ENCODE measurements at places on chromosomes 7 and 10.

GRCh38 chr10:50216894-50217293 lies 34.4 kb downstream of the ASAH2 start:
- DNase-seq: no peak

DNA sequence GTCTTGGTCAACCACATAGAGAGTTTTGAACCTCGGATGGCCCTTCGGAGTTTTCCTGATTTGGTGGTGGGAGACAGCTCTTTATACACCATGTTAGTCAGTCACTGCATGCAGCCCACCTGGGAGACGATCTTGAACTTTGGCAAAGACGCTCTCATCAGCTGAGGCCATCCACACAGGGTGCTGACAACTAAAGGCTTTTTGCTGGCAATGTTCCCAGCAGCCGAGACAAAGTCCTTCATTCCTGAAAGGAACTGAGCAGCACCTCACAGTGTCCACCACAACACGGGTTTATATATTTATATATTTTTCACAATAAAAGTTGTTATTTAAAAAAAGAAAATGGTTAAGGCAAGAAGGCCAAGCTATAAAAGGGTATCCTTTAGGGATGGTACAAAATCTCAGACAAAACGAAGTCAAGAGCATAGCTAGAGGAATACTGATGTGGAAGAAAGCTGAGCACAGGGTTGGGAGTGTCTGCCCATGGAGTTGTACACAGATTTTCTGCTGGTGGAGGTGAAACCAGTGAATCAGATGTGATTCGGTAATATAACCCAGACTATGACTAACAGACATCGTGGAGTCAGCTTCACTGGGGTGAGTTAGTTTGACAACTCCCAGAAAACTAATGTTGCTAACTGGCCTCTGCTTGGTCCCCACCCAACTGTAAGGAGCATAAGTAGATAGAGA lies 27.4 kb upstream of the CAPZA2 start:
- DNase-seq: no peak

GRCh38 chr7:32256376-32256775 lies 186.2 kb upstream of the PDE1C start:
- DNase-seq: no peak

DNA sequence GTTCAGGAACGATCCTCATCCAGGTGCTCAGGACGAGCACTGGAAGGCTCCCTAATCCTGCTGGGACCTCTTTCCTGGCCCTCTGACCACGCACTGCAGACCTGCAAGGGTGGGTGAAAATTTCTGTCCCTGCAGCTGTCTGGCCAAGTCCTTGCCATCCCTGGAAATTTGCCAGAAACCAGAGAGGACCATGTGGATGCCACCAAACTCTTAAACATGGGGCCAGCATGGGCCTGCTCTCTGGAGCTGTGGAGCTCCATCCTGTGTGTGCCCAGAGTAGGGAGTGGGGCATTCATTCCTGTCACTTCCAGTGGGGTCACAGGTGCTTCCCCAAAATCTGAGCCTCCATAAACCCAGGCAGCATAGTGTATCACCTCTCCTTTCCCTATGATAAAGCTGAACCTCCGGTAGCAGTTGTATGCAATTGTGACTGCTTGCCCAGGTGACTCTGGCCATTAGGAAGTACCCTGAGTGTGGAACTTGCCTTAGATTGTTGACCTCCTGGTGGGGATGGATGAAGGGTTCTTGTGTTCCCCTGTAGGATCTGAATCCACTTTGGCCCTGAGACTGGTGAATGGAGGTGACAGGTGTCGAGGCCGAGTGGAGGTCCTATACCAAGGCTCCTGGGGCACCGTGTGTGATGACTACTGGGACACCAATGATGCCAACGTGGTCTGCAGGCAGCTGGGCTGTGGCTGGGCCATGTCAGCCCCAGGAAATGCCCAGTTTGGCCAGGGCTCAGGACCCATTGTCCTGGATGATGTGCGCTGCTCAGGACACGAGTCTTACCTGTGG lies 57.1 kb downstream of the DMBT1 start:
- DNase-seq: no peak

- no peak for DNase-seq
These were observed 677 bp downstream of the SKAP2 start for GRCh38 chr7:26863518-26864308.

Data from AG04449 (cell line).